GM18507 (cell line): ENCODE measurements at places on chromosomes 4 and X.

DNA sequence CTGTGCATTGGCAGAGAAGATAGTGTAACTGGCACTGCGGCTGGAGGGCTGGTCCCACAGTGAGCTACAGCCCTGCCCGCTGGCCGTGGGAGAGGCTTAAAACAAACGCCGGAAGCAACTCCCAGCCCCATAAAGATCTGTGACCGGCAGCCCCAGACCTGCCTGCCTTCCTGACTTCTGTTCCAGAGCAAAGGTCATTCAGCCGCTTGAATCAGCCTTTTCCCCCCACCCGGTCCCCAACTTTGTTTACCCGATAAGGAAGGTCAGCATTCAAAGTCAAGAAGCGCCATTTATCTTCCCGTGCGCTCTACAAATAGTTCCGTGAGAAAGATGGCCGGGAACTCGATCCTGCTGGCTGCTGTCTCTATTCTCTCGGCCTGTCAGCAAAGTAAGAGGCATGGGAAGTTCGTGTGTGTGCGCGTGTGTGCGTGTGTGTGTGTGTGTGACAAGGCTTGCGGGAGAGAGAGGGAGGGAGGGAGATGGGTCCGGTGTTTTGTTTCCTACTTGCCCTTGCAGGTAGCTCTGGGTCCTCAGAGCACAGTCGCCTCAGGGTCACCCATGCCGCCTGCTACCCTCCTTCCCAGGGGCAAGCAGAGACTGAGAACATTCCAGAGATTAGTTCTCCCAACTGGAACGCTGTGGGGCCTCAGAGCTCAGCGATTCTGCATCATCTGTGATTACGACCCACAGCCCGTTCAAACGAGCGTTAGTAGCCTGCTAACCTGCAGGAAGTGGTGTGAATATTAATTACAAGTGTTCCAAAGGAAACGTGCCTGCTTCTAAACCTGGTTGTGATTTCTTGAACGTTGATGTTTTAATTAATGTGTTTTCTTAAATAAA, at the start of gene MGST2:
TSS of gene MGST2 (plus strand) at position 130 of the 840 bp plus-strand sequence. CDS start at position 331, 201 bp downstream.
- DNase-seq: peak; percentile 29

DNA sequence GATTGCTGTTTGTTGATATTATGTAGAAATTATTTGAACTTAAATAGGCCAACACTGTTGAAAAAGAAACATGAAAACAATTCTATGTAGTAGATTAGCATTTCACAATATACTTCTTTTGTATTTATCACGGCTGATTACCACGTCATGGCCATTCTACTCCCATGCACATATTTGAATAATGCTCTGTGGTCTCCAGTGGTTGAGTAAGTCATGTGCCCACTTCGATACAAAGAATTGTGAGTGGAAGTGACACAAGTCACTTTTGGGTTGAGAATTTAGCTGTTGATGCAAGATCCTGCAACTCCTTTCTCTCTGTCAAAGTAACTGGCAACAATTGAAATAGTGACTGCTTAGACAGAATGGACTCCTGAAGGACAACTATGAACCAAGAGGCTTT, 6.7 kb upstream of the FSTL5 start:
- no peak for DNase-seq

GRCh38 chr4:183165376-183165775, 66.3 kb downstream of the WWC2 start:
- DNase-seq: no peak

- DNase-seq: no peak
Observed at GRCh38 chr4:17561195-17561909, 15.6 kb upstream of the LAP3 start.

GRCh38 chr4:83782591-83782990, 246.7 kb downstream of the GPAT3 start:
- DNase-seq: no peak

DNA sequence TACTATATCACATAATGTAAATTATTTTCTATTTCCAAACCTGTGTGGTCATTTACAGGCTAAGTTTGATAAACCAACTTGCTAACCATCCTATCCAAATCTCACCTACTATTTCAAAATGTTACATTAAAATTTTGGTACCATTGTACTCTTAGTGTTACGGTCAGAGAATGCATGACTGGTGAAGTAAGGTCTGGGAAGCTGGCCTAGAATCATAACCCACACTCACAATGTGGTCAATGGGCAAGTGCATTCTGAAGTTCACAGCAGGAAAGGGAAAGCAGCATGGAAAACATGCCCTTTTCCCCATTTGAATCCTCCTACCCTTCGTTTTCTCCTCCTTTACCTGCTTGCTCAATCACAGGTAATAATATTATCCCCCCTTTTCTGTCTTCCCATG, 54.4 kb downstream of the PPP3CA start:
- no peak for DNase-seq

DNA sequence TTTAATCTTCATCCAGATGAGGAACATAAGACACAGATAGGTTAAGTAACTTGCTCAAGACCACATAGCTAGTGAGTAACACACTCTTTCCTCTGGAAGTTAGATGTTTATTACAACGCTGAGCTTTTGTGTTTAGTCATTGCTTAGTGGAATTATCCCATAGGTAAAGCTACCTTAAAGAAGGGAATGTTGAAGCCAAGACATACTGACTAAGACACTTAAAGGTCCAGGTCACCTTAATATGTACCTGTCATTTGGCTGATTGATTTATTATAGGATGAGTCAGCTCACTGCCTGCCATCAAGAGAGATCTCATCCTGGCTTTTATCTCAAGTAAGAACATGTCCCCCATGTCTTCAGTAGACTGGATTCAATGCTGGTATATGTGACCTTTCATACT, 53.4 kb downstream of the KDR start:
- no peak for DNase-seq

- DNase-seq: no peak
Observed at GRCh38 chrX:115957862-115958490, 212.6 kb upstream of the AGTR2 start.

DNA sequence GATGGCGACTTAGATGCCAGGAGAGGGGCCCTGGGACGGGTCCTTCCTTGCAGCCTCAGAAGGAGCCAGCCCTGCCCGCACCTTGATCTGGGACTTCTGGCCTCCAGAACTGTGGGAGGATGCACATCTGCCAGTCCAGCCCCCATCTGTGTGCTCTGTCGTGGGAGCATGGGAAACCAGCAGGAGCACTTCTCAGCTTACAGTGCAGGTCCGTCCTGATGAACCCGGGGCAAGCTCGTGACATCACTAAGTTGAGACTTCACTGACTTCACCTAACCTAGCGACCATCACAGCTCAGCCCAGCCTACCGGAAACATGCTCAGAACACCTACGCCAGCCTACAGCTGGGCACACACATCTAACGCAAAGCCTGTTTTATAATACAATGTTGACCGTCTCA, 38.1 kb downstream of the ABLIM2 start:
- no peak for DNase-seq
